Tracheal epithelial cell (primary cell): ENCODE measurements at places on chromosomes 16 and 17. TPM values are rescaled to one million over a fixed set of nuclear protein-coding genes. Genes with fewer than 3 reads are reported as not detected.

The SCPEP1 gene
- 108 and 167 TPM in 2 replicates for total RNA-seq

The TRIM65 gene
- 24.1 and 30.1 TPM in 2 replicates for total RNA-seq

The HOXB4 gene
- total RNA-seq, result 0.21 and 0.48 TPM in 2 replicates

The VWA3A gene
- total RNA-seq, result not detected in 2 replicates

The KREMEN2 gene
- total RNA-seq, result 3.2 and 30.1 TPM in 2 replicates

The SLC5A2 gene
- 0.24 and 0.64 TPM in 2 replicates for total RNA-seq

The CD300E gene
- total RNA-seq, result under 0.01 TPM in 1 of 2 replicates, not detected in the other

The TERB1 gene
- total RNA-seq, result 0.21 and 0.24 TPM in 2 replicates

The SPATA22 gene
- total RNA-seq, result 0.24 TPM in 1 of 2 replicates, not detected in the other

The CPNE7 gene
- total RNA-seq, result 1.7 and 16.9 TPM in 2 replicates

The CCL7 gene
- not detected in 2 replicates for total RNA-seq

The CACNG1 gene
- not detected in 2 replicates for total RNA-seq

The NPIPA2 gene
- 0.48 TPM in 1 of 2 replicates, not detected in the other for total RNA-seq
